ENCODE measurements at places on chromosomes 1 and 21. TPM values are rescaled to one million over a fixed set of nuclear protein-coding genes. Genes with fewer than 3 reads are reported as not detected.

The TIE1 gene
- 89.7 TPM for polyA plus RNA-seq

The MYOC gene
- 4.0 TPM for polyA plus RNA-seq

The HPDL gene
- polyA plus RNA-seq: 1.1 TPM

The RSPO1 gene
- 2.2 TPM for polyA plus RNA-seq

The NMNAT2 gene
- polyA plus RNA-seq: 1.2 TPM

The DMRTA2 gene
- 0.07 TPM for polyA plus RNA-seq

The IFI16 gene
- 134 TPM for polyA plus RNA-seq

The TNFRSF18 gene
- polyA plus RNA-seq: 0.29 TPM

The TFF2 gene
- not detected for polyA plus RNA-seq

The KRTAP13-2 gene
- polyA plus RNA-seq: not detected

DNA sequence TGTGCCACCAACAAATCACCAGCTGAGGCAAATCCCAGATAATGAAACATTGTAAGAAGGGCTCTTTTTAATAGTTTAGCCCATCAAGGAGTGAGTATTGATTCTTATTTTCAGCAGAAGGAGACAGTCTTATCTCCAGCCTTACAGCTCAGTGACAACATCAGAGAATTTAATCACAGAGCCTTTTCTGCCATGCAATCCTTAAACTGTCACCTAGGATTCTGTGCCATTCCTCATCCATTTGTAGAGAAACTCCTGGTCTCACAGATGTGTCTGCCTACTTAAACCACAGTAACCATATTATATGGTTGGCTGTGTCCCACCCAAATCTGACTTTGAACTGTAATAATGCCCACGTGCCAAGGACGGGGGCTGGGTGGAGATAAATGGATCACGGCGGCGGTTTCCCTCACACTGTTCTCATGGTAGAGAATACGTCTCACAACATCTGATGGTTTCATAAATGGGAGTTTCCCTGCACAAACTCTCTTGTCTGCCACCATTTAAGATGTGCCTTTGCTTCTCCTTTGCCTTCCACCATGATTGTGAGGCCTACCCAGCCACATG is 217.7 kb downstream of the RERE start:
- no peak for DNase-seq

DNA sequence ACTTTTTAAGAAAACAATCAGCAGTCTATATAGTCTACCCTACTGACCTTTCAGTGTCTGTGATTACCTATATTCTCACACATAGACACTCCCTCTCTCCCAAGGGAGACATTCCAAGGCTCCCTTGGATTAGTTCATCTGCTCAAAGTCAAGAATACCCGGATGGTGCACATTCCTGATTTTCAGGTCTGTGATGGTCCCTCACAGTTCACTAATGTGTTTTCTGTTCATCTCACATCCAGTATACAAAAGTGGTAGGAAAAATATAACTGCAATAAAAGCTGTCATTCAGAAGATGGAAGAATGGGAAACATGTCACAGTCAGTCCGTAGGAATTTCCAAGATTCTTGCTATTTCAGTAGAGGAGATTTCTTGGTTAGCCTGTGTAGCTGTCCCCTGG is 224.1 kb upstream of the CACYBP start:
- no peak for DNase-seq

DNA sequence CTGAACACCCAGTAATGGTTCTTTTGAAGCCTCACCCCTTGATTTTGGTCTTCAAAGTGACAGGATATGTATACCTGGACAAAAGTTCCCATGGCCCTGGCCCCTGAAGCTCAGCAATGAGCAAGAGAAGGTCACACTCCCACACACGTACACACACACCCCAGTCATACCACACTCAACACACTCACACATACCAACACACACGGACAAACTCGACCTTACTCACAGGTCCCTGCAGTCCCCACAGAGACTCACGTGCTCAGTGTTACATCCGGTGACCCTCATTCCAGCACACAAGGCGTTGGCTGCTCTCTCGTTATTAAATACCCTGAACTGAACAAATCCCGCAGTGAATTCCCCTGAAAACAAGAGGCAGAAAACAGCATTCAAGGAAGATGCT is 5.9 kb downstream of the ITLN1 start:
- DNase-seq: no peak

- DNase-seq: no peak
Observed at GRCh38 chr1:179296356-179297104, 2.9 kb downstream of the SOAT1 start.

DNA sequence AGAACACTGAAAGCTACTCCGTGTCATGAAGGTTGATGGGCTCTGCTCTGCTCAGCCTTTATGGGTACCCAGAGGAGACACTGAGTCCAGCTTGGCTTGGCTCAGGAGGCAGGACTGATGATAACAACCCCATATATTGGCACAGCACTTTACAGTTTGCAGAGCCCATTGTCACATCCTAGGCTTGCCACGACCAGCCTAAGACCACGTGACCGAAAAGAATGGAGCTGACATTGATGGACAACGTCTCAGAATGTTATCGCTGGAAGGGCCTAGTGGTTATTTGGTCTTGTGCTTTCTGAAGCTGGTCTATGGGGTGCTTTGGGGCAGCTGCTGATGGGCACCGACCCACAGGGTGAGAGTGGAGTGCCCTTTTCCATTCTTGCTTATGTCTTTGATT is 72.9 kb upstream of the RUNX3 start:
- no peak for DNase-seq

DNA sequence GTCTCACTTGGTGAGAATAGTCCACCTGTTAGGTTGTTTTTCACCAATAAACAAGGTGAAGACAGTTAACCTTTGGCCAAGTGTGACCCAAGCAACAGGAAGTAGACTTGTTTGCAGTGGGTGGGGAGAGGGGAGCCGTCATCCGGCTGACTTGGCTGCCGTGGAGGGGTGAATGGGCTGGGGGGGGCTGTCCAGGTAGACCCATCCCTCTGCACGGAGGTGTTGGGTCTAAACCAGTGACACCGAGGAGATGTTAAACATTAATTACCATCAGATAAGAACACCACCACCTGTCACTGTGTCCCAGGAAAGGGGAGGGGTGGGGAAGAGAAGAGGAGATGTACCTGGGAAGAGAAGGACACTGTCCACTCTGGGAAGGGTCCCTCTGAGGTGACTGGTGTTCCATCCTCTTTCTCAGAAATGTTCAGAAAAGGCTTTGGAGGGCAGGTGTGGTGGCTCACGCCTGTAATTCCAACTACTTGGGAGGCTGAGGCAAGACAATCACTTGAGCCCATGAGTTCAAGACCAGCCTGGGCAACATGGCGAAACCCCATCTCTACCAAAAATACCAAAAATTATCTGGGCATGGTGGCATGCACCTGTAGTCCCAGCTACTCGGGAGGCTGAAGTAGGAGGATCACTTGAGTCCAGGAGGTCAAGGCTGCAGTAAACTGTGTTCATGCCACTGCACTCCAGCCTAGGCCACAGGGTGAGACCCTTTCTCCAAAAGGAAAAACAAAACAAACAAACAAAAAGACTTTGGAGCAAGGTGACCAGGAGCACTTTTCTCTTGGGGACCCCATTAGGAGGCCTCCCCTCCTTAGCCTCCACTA is 6.7 kb upstream of the MYOM3 start:
- DNase-seq: no peak

GRCh38 chr1:88825721-88826120 is 65.6 kb downstream of the GTF2B start:
- no peak for DNase-seq

DNA sequence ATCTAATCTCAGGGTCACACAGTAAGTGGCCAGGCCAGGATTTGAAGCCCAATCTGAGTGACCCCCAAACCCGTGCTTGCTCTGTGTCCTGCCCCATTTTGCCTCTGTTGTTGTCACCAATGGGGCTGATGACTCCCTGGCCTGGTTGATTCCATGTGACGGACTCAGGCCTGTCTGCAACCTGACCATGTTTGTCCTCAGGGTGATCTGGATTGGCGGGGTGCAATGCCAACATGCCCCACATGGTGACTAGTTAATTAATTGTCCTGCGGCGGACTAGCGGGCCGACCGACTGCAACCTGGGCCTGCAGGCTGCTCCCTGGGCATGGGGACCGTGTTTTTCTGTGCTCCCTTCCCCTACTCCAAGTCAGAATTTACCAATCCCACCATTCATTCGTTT is 256.3 kb downstream of the MATN1 start:
- no peak for DNase-seq

- no peak for DNase-seq
Observed at GRCh38 chr1:180927841-180928240, 15.1 kb downstream of the KIAA1614 start.

GRCh38 chr1:30444850-30445249 is 278.5 kb downstream of the MATN1 start:
- DNase-seq: no peak

DNA sequence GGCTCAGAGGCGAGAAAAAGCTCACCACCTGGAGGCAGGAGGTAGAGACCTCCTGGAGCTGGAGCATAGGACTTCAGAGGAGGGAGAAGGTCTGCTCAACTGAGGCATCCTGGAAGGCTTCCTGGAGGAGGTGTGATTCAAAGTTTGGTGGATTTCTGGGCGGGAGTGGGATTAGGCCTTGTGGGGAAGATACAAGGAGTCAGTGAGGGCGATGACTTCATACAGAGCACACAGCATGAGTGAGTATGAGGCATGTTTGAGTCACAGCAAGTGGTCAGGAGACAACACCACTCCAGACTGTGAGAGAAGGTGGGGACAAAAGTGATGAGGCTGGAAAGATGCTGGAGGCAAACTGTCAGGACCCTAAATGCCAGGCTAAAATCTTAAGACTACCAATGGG is 77.6 kb downstream of the MATN1 start:
- no peak for DNase-seq

DNA sequence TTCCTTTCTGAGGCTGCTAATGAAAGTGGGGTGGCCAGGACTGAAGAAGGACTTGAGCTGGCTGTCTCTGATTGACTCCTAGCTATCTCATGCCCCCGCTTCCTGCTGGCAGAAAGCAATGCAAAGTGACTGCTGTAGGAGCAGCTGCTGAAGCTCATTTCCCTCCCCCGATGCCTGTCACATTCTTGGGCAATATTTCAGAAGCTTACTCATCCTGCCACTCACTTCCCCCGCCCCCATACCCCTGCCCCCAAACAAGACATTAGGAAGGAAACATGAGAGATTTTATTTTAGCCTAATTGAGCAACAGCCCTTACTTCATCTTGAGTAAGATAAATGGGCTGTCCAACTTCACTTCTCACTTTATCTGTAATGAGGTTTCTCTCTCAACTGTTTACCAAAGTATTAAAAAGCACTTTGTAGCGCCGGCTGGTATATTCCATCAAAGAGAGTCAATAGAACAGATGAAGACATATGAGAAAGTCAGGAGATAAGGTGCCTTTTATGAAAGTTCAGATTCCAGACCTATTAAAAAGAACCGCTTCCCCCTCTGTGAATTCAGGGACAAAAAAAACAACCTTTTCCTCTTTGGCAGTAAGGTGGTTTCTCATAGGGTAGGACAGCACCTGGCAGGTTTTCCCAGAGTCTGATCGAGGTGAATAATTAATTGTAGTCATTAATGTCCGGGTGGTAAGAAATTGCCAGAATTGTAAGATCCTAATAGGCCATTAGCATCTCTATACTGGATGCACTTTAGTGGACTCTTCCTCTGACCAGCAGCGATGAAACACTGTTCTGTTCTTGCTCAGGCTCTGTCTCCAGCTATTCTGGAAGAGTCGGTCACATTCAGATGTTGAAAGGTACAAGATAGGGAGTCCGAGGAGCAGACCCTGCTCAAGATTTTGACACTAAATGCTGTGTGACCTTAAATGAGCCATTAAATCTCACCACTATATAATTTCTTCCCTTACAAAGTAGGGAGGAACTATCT is 70.2 kb downstream of the SH3GLB1 start:
- peak; percentile 67 for DNase-seq

DNA sequence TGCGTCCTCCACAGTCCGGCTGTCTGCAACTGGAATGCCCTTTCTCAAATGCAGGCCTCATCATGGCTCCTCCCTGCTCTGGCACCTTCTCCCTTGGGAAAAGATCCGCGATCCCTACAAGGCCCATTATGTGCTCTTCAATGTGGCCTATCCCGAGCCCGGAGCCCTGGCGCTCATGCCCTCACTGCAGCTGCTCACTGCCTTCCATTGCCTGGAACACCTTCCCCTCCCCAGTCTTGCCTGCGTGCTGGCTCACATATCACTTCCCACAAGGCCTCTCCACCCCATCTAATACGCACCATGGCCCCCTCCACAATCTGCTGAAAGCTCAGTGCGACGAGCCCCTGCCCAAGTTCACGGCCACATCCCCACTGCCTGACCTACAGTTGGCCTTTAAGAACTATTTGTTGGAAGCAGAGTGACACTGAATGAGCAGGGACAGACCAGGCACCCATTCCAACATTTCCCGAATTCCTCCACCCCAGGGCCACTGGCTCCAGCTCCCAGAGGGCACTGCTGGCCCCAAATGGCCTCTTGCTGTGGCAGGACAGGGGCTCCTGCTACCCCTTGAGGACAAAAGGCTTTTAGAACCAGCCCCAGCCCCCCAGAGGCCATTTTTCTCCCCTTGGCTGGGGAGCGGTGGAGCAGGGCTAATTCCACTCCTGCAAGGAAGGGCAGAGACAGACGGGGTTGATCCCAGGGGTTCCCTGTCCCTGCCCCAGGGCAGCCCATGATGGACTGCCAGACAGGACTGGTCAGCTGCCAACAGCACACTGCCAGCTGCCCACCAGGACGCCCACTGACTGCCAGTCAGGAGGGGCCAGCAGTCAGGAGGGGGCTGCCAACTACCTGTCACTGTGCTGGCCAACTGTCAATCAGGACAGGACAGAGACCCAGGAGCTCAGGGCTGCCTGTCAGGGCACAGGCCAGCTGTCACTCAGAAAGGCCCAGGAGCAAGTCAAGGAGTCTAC is 64.8 kb downstream of the DHRS3 start:
- no peak for DNase-seq

GRCh38 chr1:83530506-83530905 is 468.4 kb downstream of the TTLL7 start:
- DNase-seq: no peak

DNA sequence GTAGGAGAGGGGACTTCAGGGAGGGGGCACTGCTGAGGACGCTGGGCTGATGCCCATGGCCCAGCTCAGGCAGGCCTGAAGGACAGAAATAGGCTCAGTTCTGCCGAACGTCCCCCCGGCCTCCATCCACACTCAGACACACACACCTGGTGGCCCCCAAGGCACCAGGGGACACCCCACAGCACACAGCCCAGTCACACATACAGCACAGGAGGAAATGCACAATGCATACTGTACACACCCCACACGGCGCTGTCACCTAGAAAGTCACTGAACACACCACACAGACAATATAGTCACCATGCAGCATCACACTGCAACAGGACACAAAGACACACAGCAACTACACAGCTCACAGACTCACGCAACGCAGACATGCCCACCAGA is 562 bp downstream of the SYTL1 start:
- DNase-seq: no peak
